ENCODE measurements at places on chromosomes 7 and 10.

DNA sequence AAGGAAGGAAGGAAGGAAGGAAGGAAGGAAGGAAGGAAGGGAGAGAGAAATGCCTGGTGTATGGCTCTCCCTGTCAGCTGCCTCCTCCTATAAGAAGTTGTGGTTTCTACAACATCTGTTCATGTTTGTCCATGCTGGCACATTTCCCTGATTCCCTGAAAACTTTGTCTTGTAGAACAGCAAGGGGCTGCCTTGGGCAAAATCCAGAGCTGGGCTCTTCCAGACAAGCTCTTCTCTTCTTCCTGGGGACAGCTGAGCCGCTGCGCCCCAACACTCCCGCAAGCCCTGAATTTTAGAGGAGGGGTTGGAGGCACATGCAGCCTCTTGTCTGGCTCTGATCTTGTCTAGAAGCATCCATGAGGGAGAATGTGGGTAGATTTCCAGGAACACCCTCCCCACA is 282.0 kb upstream of the ADARB2 start:
- no peak for DNase-seq

DNA sequence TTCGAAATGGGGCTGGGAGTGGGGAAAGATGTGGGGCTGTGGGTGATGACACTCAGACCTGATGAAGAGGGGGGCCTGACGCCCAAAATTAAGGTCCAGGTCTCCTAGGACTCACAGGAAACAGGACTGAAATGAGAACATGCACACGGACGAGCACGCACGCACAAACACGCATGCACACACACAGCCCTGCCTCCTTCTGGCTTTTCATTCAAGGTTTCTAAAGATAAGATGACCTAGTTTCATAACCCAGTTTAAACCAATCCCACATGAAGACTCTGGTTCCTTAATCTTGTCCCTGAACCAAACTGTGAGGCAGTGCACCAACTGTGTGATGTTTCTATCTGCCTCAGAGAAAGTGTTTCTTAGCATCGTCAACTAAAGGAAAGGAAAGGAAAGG is 162.0 kb downstream of the DGKI start:
- no peak for DNase-seq

DNA sequence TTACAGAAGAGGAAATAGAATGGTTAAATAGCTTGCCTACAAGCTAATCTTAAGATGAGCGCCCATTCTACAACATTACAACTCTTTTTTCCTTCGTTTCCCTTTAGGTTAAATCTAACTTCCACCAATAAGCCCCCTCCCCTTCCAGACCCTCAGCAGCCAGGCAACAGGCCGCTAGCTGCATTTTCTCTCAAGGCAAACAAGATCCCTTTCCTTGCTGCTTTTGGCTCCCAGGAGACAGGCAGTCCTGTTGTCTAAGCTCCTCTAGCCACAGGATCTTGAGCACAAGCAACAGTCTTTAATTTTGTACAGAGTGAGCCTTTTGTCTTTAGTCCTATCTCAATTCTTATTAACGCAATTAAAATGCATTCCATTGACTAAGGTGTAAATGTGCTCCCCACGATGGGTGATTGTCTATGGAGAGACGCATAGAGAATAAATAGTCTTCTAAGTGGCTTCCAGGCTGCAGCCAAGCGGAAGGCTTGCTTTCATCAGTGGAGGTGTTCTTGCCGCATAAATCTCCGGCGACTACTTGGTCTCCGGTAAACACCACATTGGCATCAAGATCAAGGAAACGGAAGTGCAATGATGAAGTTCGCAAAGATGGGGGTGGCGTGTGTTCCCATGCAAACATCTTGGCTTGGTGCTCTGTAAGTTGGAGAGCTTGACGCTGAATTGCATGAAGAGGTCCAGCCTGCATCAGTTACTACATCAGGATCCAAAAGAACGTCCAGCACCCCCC is 181.9 kb upstream of the LYZL2 start:
- DNase-seq = no peak

DNA sequence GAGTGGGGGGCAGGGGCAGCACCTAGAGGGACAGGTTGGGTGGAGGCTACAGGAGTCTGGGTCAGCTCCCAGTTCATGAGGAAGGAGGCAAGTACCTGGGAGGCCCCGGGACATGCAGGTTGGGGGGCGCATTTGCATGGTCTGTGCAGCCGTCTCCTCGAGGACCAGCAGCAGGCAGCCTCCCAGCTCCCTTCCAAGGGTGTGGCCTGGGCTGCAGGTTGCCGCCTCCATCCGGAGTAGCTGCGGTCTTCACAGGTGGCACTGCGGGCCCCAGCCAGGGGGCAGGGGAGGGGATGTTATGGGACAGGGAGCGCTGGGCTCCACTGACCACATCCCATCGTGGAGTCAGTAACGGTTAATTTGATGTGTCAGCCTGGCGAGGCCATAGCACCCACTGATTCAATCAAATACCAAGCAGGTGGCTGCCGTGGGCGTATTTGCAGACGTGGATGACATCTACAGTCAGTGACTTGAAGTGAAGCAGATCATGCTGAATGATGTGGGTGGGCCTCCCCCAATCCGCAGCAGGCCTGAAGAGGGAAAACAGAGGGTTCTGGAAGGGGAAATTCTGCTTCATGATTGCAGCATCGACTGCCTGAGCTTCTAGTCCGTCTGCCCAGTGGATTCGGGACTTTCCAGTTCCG is 81.6 kb downstream of the PRKAG2 start:
- no peak for DNase-seq

- peak; percentile 71 for DNase-seq
Observed at GRCh38 chr7:122300211-122300932, 4.2 kb downstream of the FEZF1 start.

DNA sequence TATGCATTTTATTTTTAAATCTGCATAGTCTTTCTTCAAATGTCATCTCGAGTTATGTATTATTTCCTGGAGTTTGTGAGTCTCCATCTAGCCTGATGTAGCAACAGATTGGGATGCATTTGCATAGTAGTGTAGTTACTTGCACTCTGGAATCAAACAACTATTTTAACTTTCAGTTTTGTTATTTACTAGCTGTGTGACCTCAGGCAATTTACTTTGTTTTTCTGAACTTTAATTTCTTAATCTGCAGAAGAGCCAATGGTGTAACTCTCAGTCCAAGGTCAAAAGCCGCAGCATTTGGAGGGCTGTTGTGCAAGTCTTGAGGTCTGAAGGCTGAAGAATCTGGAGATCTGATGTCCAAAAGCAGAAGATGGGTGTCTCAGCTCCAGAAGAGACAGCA is 175.8 kb upstream of the SORCS1 start:
- no peak for DNase-seq

DNA sequence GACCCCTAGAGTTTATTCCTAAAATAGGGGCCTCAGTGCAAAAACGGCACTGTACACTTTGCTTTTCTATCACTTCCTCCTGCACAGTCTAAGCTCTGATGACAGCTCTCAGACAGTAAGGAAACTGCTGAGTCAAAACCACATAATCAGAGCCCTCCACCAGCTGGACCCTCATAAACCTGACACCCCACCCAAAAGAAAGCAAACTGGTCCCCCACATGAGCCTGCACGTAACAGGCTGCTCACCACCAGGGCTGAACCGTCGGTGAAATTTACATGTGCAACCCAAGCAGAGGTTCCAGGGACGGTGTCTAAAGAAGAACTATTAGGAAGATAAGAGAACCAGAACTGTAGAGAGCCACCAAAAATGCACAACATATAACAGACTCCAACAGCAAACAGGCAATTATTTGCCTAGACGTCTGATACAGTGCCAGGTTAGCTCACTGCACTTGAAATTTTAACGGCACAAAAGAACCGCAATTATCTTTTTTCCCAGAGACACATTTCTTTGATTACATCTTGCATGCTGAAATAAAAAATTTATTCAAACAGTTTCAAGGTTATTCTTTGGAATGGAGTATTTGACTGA is 19.6 kb downstream of the SGMS1 start:
- DNase-seq = no peak

- no peak for DNase-seq
Observed at GRCh38 chr10:78162853-78163252, 129.2 kb downstream of the RPS24 start.

DNA sequence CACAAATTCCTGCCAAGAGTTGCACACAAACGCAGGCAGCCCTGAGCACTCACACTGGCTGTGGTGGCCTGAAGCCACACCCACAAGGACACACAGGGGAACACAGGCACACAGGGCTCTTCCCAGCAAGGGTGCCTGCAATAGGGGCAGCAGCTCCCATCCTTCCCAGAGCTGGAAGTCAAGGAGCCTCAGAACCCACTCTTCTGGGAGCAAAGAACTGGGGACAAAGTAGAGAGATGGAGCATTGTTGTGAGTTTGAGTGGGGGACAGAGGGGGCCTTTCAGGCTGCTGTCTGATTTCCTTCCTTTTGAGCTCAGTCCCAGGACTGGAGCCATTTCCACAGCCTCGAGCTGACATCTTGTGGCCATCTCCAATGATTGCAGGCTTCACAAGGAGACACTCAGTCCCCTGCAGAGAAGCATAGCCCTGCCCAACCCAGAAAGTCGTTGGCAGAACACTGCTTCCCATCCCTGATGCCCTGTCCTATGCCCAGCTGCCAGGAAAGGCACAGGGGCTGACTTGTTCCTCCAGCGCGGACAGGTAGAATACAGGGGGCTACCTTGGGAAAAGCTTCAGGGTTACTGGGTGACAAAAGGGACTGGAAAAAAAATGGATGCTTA is 34.4 kb upstream of the SLF2 start:
- peak; percentile 87 for DNase-seq

DNA sequence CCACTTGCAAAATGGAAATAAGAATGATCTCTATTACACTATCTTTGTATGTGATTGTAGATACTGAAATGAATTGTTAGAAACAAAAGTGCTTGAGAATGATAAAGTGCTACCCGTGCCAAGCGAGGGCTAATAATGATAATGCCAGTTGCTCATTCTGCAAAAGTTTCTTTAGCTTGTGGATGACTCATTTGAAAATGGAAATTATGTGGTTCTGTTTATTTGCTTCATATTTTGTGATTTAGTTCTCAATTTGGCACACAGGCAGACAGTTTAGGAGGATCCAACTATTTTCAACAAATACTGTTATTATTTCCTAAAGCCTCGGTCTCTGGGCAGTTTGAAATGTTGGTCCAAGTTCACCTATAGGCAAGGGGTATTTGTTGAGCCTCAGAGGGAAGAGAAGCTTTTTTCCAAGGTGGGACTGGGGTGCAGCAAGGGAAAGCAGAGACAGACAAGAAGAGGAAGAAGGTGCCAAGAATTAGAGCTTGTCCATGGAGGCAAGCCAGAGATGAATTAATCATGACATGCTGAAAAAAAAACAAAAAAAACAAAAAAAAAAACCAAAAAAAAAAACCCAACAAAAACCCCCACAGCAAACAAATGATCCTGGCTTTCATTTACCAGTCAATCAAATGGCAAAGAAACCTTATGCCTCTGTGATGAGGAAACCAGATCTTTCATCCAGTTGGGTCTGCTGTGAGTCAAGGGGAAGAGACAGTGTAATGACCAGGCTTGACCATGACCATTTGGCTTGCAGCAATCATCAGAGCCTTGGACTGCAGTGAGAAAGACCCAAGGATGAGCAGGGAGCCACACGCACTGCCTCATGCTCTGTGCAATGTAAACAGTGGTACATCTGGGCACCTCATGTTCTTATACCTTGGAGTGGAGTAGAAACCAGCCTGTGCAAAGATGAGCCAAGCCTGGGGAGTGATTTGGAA is 285.0 kb upstream of the HABP2 start:
- DNase-seq = no peak

GRCh38 chr7:141587304-141587703 is 36.1 kb downstream of the AGK start:
- DNase-seq = no peak

DNA sequence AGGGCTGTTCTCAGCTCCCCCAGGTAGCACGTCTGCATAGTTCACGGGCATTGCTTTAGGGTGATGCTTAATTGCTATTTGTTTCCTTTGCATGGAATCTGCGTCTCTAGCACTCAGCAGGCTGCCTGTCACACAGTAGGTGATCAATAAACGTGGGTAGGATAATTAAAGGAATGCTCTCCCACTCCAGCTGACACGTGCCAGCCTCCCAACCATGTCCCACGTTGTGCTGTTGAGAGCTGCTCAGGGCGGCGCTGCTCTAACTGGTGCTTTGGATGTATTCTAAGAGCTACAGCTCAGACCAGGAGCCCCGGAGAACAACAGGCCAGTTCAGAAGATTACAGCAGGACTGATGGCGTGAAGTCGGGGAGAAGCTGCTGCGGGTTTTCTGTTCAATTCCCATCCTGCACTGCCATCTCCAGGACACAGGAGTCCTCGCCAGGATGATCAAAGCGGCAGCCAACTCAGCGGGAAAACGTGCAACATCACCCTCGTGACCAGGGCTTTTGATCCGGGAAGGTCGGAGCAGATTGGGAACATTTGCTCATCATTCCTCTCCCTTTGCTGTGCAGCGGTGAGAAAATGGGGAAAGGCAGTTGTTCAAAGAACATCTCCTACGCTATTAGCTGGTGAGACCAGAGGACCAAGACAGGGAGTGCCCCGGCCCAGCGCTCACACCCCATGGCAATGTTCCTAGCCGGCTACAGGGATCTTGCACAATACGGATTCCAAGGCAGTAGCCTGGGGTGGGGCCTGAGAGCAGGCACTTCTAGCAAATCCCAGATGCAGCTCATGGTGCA is 50.5 kb upstream of the FOXK1 start:
- DNase-seq = peak; percentile 83

DNA sequence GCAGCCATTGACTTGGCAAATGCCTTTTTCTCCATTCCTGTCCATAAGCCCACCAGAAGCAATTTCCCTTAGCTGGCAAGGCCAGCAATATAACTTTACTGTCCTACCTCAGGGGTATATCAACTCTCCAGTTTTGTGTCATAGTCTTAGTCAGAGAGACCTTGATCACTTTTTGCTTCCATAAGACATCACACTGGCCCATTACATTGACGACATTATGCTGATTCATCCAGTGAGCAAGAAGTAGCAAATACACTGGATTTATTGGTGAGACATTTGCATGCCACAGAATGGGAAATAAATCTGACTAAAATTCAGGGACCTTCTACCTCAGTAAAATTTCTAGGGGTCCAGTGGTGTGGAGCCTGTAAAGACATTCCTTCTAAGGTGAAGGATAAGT is 649.7 kb upstream of the ANKRD30A start:
- DNase-seq = no peak

DNA sequence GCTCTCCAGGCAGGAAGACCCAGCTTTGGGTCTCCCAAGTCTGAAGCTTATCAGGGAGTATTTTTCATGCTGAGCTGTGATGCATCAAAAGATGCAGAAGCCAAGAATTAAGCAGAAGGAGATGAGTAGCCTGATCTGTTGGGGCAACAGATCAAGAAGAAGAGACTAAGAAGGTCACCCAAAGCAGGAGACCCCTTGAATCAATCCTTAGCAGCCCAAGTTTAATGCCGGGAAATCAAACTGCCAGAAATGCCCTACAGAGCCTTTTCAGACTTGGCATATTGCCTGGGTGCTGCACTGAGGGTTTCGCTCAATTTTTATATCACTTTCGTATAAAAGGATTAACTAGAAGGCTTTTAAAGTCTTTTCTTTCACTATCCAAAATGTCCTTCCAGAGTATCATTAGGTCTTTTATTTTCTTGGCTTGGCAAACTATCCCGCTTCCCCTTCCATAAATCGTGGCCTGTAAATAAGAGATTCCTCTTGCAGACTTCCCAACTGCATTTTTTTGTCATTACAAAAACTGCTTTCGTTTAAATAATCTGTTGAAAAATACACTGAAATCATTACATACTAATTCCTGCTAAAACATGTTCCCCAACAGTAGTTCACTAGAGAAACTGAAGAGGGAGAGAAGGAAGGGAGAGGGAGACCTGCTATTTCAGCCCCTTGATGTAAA is 49.0 kb upstream of the STK17A start:
- no peak for DNase-seq

- DNase-seq = no peak
Observed at GRCh38 chr10:29895456-29895855, 163.9 kb downstream of the JCAD start.

- no peak for DNase-seq
Observed at GRCh38 chr7:74338366-74339108, 49.3 kb downstream of the CLIP2 start.

- no peak for DNase-seq
Observed at GRCh38 chr7:120462991-120463390, 190.0 kb downstream of the KCND2 start.
